SK-N-DZ (cell line): ENCODE measurements at places on chromosomes 2 and 18.

DNA sequence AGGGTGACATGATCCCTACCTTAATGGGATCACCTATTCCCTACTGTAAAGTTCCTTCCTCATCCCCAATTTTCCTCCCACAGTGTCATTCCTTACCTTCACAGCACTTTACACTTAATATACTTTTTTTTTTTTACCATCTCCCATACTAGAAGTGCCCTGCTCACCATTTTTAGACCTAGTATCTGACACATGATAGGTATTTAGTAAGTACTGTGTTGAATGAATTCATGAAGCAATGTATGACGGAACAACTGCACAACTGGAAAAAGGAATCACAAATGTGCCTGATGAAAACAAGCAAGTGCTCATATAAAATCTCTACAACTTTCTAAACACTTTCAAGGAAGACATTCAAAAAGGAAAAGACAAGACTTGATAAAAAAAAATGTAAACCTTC lies 77.0 kb upstream of the ST8SIA5 start:
- no peak for DNase-seq

- DNase-seq = no peak
Measured at GRCh38 chr18:60358516-60358915, 14.1 kb downstream of the MC4R start.

DNA sequence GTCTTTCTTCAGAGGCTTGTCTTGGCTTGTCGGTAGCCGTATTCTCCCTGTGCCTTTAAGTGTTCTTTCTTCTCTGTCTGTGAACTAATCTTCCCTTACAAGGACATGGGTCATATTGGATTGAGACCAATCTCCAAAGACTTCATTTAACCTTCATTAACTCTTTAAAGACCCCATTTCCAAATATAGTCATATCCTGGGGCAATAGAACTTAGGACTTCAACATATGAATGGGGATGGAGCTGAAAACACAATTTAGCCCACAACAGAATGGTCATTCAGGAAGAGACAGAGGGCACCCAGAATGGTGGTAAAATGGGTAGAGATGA lies 82.1 kb upstream of the TANK start:
- no peak for DNase-seq

- peak; percentile 29 for DNase-seq
Measured at GRCh38 chr18:21914739-21915319, 174.2 kb downstream of the MIB1 start.

DNA sequence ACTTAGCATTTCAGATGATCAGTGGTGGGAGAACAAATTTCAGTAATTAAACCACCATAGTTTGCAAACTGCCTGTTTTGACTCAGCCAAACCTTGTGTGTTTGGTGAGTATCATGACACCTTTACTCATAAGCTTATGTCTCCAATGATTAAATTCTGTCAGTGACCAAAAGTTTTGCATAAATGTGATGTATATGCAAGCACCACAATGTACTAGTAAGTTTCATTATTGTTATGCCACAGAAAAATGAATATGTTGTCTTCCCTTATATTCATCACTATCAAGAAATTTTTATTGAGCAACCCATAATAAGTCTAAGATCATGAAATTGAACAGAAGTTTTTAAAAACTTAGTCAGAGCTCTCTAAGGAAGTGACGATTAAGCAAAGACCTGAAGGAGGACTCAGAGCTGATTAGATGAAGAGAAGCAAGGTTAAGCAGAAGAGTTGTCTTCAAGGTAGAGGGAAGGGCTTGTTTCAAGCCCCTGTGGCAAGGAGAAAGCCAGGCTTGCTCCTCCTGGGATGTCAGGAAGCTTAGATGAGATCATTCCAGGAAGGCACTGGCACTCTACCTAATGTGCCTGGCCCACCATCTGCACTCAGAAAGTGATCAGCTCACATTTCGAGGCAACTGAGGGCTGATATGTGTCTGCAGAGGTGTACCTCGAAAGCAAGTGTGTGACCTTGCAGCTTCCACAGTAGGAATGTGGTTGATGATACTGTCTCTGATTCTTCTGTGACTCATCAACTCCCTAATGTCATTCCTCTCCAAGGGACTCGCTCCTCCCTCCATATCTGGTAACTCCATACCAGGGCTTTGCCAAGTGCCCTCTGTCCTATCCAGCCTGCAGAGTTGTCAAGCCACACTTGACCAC lies 54.7 kb downstream of the KCTD18 start:
- no peak for DNase-seq

- DNase-seq = no peak
Measured at GRCh38 chr2:69689466-69689865, 45.9 kb upstream of the AAK1 start.

DNA sequence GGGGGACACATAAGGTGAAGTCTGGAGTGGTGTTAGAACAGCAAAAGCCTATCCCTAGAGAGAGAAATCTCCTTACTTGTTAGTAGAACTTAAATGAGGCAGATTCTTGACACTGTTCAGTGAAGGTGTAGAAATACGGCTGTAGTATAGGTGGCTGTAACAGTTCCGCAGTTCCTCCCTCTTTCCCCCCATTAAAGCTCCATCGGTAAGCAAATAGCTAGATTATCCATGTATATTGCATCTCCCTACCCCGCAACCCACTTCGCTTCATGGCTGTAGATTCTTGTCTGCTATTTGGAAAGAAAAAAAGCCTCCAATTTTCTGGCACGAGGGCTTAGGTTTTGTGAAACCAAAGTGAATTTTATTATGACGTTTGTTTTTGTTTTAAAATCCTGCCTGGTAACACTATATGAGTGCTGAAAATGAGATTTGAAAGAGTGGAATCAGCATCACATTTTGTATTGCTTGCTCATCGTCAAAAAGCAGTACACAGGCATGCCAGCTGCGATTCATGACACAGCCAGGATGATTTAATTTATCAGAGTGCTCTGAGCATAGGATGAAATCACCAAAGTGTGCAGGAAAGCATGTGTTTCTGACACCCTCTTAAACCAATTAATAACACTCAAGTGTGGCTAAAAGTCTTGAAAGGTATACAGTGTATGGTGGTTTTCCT lies 1.4 kb downstream of the FAM171B start:
- DNase-seq = peak; percentile 46

DNA sequence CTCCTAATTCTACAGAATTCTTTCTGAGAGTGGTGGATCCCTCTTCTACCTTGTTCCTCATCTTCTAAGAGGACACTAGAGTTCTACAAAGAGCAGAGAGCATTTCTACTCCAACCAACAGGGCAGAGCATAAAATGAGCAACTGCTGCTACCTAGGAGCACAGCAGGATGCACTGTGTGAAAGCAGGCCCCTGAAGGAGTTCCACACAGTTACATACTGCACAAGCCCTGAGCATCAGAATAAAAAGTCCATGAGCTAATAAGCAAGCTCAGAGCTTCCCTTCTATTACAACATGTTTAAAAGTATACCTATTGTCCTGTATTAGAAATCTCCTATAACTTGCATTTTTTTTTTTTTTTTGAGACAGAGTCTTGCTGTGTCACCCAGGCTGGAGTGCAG lies 8.4 kb downstream of the FHL2 start:
- no peak for DNase-seq

DNA sequence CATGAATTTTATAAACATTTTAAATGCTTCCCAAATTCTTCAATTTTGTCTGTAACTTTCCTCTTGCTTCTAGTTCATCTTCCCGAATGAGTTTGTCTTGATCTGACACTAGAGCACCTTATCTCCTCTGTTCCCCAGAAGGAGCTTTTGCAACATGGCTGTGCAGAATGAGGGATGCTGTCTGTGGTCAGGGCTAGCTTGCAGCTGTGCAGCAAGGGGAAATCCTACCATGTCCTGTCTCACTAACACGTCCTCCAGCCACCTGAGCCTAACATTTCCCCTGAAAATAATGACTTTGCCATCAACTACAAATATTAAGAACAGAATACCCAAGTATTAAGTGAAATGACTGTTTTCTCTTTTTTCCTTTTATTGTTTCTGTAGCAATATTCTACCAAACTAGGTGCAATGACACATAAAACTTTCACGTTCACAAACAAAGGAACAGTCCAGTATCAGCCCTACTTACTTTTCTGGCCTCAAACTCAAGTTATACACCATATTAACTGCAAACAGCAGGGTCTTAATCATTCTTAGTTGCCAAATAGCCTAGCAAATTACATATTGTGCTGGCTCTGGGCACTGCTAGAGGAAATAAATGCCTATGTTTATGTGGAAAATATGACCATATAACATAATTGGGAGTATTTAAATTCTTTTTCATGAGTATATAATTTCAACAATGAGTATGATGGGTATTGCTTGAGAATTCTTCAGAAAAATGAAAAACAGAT lies 423.3 kb downstream of the CMPK2 start:
- DNase-seq = no peak

DNA sequence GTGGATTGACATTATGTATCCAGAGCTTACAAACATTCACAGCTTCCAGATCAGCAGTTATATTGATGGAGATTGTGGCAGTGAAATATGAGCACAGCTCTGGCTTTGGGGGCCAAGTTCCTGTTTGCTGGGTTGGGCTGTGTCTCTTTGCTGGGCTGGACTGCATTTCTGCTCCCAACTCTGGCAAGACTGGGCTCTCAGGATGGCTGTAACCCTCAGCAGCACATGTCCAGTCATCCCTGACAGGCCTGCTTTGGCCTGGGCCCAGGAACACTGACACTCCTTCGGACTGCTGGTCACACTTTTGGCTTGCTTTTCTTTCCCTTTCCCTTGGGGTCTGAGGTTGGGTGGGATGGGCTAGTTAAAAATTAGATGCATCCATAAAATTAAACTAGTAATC lies 17.9 kb upstream of the VPS4B start:
- no peak for DNase-seq

GRCh38 chr2:62938126-62938525 lies 112.5 kb upstream of the OTX1 start:
- DNase-seq = no peak

GRCh38 chr2:70767699-70768589 lies at the start of gene ADD2:
TSS of gene ADD2 (minus strand) at chr2:70768200. CDS start at chr2:70706408, 61,792 bp downstream.
- DNase-seq = peak; percentile 75

- DNase-seq = no peak
Measured at GRCh38 chr18:79429785-79430281, 34.1 kb downstream of the NFATC1 start.

- peak; percentile 12 for DNase-seq
Measured at GRCh38 chr2:209147981-209148380, 275.9 kb upstream of the MAP2 start.

- DNase-seq = no peak
Measured at GRCh38 chr2:157476953-157477709, 33.2 kb upstream of the CYTIP start.

DNA sequence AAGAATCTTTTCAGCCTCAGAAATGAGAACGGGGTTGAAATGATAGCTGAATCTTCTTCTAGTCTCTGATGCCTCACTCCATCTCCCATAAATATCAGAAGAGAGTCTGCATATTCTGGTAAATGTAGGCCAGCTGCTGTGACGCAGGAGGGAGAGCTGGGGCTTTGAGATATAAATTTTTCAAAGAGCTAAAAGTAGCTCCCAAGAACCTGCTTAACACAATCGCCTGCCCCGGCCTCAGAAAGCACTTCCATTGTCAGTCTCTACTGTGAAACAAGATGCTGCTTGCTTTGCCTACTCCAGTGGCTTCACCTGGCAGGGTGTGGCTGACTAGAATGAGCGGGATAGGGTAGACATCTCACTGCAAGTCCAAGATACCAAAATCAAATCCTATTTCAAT lies 105.0 kb upstream of the CCDC150 start:
- no peak for DNase-seq

DNA sequence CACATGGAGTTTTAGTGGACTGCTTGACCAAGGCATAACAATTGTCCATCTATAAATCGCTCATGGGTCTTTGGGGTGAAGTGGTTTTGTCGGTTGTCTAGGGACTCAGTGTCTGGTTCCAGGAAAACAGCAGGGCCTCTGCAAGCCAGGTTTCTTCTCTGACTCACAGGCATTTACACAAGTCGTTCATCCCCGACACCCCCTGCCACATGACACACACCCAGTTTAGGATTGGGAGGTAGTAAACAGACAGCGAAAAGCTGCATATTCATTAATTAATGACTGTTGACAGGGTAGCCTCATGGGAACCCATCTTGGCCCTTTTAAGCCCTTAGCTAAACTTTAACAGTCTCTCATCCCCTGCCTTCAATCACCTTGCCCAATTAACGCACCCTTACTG lies 194.8 kb upstream of the ACVR2A start:
- no peak for DNase-seq

- DNase-seq = no peak
Measured at GRCh38 chr18:46727177-46727576, 29.7 kb downstream of the ST8SIA5 start.

DNA sequence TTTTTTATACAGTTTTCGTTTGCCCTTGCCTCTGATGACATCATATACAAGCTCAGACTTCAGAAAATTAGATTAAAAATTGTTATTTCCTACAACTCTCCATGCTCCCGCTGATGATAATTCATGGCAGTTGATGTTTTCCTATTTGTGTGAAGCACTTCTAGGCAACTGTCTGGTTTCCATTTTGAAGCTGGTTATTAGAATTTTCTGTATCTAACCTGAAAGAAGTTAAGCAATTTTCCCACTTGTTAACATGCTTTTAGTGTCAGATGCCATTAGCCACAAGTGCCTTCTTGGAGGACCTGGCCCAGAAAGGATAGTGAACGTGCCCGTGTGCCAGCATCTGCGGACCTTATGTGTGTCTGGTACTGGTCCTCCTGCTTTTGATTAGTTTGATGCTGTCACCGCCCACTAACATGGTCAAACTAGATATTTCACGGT lies 347.6 kb upstream of the RAB12 start:
- peak; percentile 94 for DNase-seq

DNA sequence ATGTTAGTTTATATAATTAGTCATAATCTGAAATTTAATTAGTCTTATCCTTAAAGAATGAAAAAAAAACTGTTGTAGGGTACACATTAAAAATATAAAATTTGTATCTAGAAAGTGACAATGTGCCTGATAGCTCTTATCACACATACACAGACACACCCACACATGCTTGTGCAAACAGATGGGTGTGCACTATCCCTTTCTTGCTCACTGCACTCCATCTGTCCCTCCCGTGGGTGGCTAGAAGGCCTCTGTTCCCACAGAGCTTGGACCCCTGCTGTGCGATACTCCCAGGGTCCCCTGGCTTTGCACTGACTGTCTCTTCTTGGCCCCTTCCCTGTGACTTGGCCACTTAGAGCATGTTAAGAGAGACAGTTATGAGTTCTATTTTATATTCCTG lies 123.9 kb upstream of the ACKR3 start:
- DNase-seq = no peak

- DNase-seq = no peak
Measured at GRCh38 chr2:216645636-216645950, 12.4 kb downstream of the IGFBP2 start.

- DNase-seq = no peak
Measured at GRCh38 chr2:149098701-149099100, 60.2 kb downstream of the LYPD6B start.

DNA sequence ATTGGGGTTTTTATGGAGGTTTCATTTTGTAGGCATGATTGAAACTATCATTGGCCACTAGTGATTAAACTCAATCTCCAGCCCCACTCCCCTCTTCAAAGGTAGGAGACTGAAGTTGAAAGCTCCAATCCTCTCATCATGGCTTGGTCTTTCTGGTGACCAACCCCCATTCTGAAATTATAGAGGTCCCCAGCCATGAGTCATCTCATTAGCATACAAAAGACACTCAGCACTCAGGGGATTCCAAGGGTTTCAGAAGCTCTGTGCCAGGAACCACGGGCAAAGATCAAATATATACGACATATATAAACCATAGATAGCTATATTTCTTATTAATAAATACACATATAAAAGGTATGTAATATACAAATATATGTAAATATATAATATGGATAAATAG lies 256.0 kb upstream of the POU3F3 start:
- no peak for DNase-seq
